ENCODE measurements at places on chromosomes 1 and 21.

DNA sequence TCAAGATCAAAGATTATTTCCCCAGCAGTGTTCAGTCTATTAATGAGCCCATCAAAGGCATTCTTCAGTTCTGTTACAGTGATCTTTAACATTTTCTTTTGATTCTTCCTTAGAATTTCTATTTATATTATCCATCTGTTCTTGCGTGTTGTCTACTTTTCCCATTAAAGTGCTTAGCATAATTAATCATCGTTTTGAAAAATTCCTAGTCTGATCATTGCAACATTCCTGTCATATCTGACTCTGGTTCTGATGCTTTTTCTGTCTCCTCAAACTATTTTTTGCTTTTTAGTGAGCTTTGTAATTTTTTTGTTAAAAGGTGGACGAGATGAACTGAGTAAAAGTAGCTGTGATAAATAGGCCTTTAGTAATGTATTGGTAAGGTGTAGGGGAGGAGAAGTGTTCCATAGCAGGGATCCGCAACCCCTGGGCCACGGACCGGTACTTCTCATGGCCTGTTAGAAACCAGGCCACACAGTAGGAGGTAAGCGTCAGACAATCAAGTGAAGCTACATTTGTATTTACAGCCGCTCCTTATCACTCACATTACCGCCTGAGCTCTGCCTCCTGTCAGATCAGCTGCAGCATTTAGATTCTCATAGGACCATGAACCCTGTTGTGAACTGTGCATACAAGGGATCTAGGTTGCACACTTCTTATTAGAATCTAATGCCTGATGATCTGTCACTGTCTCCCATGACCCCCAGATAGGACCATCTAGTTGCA, 163.3 kb downstream of the PIK3R3 start:
- no peak for DNase-seq

- no peak for DNase-seq
Measured at GRCh38 chr1:201826830-201827229, 2.1 kb upstream of the IPO9 start.

GRCh38 chr1:83849191-83850061, 149.5 kb downstream of the TTLL7 start:
- no peak for DNase-seq

DNA sequence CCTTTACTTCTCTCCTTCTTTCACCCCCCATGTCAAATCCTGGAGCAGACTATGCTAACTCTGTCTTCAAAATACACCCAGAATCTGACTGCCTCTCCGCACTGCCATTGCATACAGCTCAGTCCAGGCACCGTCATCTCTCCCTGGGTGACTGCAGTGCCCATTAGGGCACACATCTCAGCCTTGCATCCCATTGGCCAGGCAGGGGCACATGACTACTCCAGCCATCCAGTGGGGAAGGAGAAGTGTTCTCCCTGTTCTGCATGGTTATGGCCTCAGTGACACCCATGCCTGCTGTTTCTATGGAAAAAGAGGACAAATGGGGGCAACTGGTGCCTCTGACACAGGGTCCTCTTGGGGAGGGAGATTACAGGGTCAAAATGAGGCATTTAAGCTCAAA, 270.5 kb downstream of the MATN1 start:
- DNase-seq, result no peak

- DNase-seq, result no peak
Measured at GRCh38 chr1:16720351-16721223, 19.7 kb upstream of the RNU1-4 start.

- DNase-seq, result no peak
Measured at GRCh38 chr1:182003953-182004586, 57.4 kb downstream of the ZNF648 start.

GRCh38 chr1:94434365-94435045, 16.3 kb downstream of the ABCD3 start:
- DNase-seq, result no peak

GRCh38 chr1:26784886-26785285, 2.9 kb upstream of the PIGV start:
- DNase-seq, result no peak

- no peak for DNase-seq
Measured at GRCh38 chr21:19899645-19900044, 1098.6 kb upstream of the NCAM2 start.

DNA sequence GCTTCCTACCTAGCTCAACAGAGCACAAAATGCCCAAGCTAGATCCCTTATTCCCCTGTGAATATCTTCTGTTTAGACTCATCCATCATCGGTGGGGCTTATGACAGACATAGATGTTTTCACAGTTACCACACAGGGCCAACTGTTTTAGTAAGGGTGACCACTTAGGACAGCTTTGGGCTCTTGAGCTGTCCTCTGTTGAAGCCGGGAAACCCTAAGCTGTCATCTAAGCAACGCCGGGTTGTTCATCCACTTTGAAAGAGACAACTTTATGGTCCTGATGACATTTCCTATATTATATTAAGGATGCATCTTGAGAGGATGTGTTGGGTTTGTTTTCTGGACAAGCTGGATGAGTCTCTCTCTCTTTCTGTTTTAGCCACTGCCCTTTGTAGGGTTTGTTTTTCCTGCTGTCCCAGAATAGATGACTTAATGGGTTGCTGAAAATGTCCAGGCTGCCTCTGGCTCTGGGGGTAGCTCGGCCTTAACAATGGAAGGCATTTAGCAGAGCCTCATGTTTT, 110.5 kb upstream of the UBE2U start:
- no peak for DNase-seq

DNA sequence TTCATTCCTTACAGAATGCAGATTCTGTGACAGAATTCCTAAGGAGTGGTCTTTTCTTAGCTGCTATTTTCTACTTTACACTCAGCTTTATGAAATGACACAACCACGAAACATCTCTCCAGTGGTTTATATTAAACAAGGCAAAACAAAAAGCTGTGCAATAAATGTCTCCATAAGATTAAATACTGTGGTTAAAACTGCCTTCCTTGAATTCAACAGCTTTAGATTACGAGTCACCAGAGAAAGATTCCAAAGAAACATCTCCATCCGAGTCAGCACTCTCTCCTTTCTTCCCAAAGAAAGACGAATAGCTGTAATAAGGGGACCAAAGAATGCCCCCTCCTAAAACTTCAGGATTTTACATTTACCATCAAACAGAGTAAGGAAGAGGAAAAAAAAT, 4.6 kb upstream of the C1orf87 start:
- DNase-seq, result no peak

DNA sequence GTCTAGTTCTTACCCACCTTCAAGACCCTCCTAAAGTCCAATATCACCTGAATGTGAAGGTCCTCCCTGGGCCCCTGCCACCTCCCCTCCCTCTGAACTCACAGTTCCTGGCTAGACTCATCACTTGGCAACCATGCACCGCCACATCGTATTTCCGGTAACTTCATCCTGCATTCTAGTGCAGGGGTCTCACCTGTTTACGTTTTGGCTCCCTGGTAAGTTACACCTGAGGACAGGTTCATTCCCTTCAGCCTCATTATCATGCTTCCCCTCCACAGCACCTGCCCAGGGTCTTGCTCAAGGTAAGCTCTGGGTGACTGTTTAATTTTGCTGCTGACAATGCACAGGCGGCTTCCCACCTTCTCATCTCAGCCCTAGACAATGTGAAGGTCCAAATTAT, 93.1 kb downstream of the MIS18A start:
- DNase-seq, result no peak

GRCh38 chr1:245260110-245260882, 105.5 kb downstream of the KIF26B start:
- DNase-seq, result no peak

- no peak for DNase-seq
Measured at GRCh38 chr1:3457910-3458883, 3.7 kb downstream of the ARHGEF16 start.

- DNase-seq, result no peak
Measured at GRCh38 chr1:151255381-151255780, 847 bp downstream of the PSMD4 start.

GRCh38 chr1:173056365-173056764, 5.6 kb upstream of the TNFSF18 start:
- DNase-seq, result no peak

- no peak for DNase-seq
Measured at GRCh38 chr1:244634546-244634945, 18.4 kb upstream of the DESI2 start.

GRCh38 chr1:116743535-116743934, 10.7 kb upstream of the CD2 start:
- DNase-seq, result no peak

- DNase-seq, result no peak
Measured at GRCh38 chr1:40710581-40711315, 19.2 kb downstream of the NFYC start.

DNA sequence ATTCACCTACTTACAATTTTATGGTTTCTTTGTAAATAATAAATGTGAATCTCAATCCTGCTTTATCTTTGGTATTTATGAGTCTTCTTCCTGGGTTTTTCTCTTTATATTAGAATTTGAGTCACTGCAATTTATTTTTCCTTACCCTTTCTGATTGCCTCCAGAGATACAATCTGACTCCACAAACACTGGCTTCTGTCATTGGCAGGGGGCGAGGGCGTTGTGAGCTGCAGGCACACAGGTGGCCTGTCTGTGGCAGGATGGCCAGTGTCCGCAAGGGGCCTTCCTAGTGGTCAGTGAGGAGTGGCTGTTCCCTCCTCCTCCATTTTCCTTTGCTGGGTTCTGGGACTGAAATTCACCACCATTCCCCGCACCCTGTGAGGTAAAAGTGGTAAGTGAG, 2.0 kb upstream of the MTARC1 start:
- no peak for DNase-seq

DNA sequence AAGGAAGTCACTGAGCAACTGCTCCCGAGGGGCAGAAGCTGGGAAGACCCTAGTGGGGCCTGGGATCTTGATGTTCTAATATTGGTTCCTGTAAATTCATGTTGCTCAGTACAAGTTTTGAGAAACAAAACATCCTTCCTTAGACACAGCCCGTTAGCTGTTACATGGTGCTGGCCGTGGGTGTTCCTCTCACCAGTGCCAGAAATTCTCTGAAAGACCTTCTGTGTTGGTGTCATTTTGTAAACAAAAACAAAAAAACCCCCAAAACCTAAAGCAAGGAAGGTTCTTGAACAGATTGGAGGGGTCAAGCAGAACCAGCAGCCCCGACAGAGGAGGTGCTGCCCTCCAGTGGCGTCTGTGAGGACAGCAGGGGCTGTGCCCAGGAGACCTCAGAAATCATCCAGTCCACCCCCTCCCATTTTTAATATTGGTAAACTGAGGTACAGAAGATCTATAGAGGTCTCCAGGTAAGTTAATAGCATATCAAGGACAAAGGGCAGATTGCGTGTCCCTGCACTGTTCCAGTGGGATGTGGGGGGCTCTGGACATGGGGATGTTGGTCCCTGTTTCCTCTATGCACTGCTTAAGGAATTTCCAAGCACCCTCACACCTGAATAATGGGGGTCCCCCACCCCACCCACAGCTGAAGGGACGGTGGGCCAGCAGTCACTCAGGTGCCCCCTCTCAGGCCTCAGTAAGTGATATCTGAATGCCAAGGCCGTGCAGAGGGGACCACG, 38.2 kb downstream of the SLC2A7 start:
- no peak for DNase-seq

GRCh38 chr1:39988618-39989343, 33.8 kb downstream of the MFSD2A start:
- DNase-seq, result no peak

DNA sequence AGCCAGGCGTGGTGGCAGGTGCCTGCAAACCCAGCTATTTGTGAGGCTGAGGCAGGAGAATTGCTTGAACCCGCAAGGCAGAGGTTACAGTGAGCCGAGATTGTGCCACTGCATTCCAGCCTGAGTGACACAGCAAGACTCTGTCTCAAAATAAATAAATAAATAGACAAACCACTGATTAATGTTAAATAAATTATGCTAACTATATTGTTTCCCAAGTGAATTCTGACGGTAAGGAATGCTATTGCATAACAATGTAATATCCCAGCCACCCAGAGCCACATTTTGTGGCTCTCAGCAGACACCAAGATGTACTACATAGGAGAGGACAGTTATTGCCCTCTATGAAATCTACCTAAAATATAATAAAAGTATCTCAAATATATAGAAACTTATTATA, 55.4 kb downstream of the LPGAT1 start:
- DNase-seq, result no peak

GRCh38 chr1:24963099-24963872, 33.2 kb upstream of the RUNX3 start:
- no peak for DNase-seq

DNA sequence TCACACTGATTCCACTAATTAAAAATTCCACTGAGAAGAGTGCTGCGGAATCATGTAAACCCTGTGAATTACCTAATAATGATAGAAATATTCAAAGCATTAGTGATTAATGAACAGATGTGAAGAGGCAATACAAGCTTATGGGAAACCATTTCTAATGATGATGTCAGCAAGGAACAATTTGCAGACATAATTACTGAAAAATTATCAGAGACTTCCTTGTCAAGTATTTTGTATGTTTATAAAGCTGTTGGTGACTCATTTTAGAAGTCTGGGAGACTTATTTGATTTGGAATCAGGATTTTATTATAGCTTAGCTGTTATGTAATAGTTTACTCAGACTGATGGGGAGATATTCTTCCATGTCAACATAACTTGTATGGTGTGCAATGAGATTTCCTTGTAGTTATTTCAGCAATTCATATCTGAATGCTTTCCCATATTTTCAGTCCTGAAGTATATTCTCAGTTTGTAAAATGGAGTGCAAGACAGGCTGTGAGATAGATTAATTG, 135.5 kb downstream of the TGFB2 start:
- no peak for DNase-seq

DNA sequence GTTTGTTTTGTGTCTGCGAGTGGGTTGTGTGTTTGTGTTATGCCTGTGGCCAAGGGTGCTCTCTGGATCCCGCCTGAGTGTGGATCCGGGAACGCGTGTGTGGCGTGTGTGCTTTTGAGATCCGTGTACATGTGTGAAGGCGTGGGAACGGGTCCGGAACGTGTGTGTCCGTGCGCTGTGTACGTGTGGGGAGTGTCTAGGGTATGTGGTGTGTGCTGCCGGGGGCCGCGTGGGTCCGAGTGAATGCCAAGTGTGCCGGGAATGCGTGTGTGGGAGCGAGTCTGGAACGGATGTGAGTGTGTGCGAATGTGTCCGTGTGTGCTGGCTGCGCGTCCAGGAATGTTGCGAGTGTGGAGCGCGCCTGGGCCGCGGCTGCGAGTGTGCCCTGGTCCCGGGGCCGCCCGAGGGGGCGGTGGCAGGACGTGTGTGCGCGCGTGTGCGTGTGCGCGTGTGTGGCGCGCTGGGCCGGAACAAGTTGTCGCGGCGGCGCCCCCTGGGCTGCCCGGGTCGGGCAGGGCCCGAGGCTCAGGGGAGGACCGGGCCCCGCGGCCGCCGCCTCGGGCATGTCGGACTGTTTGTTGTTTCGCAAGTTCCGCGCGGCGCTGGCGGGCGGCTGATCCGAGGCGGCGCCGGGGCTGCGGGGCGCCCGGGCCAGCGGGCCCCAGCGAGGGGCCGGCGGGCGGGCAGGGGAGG, 953 bp downstream of the PTPRU start:
- DNase-seq, result no peak

DNA sequence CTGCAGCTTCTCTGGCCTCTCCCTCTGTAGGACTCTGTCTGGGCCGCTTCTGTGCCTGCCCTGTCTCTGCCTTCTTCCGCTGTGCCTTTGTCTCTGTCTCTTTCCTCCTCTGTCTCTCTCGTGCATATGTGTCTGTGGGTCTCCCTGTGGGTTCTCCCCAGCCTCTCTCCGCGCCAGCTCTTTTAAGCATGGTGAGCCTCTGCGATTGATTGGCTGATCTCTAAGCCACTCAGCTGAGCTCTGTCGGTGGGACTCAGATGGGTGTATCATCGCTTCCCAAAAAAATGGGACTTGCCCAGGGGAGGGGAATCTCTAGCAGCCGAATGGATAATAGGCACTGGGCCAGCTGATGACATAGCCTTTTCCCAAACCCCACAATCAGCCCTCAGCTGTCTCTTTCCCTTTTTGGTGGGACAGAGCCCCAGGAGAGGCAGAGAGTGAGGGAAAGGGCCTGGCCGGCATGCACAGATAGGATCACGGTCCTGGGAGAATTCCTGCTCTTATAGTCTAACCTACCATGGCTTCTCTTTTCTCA, at the start of gene ADAMTS4:
ADAMTS4 (minus strand) TSS at position 158 of the 535 bp plus-strand sequence. CDS start 427 bp downstream, outside the sequence.
- DNase-seq, result peak; percentile 28
